WTC11 (cell line): ENCODE measurements at places on chromosomes 5 and 9.

GRCh38 chr5:6749026-6749716, 35.9 kb downstream of the TENT4A start:
- DNase-seq, result no peak
- no peak overlapping the region for H3K4me3 ChIP-seq
- peaks cover 72% of the 10 kb centered on the region for H3K36me3 ChIP-seq
- peaks cover 25% of the 10 kb centered on the region for H3K4me1 ChIP-seq
- peak overlapping the region; percentile 52; the same call in 1 of the 2 replicates for H3K27ac ChIP-seq

DNA sequence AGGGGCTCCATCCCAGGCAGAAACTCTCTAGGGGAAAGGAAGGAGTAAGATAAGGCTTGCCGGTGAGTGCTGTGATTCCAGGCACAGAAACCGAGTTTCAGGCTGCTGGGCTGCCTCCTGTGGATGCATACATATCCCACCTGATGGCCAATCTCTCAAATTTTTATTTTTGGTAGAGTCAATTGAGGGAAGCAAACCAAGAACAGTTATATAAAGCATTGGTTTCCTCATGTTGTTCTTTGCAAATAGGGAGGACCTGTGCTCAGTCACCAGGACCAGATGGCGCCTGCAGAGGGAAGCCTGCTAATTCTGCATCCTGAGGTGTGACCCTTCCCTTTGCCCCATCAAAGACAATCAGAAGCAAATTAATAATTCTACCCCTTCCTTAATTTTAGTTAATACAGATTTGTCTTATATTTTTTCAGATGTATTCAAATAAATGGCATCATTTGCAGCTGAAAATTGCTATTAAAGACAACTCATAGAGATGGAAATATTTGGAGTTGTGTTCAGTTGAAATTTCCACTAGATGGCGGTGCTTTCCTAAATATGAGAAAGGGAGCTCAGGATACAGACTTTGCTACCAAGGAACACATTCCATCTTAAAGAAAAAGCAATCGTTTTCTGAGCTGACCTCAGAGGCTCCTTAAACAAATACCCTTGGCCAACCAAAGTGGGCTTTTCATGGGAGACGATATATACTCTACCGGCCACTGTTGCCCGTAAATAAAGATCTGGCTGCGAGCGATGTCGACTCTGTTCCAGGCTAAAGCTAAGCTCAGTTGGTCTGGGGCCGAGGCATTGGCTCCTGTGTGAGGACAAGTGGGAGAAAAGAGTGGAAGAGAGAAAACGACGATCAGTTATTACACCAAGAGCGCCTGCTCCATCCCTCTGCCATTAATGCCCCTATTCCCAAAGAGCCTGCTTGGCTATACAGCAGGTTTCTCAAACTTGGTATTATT, 225.7 kb upstream of the KLF9 start:
- H3K36me3 ChIP-seq, result no peaks in the 10 kb centered on the region
- no peak for DNase-seq
- H3K4me1 ChIP-seq, result peaks cover 22% of the 10 kb centered on the region
- no peak overlapping the region for H3K27ac ChIP-seq

DNA sequence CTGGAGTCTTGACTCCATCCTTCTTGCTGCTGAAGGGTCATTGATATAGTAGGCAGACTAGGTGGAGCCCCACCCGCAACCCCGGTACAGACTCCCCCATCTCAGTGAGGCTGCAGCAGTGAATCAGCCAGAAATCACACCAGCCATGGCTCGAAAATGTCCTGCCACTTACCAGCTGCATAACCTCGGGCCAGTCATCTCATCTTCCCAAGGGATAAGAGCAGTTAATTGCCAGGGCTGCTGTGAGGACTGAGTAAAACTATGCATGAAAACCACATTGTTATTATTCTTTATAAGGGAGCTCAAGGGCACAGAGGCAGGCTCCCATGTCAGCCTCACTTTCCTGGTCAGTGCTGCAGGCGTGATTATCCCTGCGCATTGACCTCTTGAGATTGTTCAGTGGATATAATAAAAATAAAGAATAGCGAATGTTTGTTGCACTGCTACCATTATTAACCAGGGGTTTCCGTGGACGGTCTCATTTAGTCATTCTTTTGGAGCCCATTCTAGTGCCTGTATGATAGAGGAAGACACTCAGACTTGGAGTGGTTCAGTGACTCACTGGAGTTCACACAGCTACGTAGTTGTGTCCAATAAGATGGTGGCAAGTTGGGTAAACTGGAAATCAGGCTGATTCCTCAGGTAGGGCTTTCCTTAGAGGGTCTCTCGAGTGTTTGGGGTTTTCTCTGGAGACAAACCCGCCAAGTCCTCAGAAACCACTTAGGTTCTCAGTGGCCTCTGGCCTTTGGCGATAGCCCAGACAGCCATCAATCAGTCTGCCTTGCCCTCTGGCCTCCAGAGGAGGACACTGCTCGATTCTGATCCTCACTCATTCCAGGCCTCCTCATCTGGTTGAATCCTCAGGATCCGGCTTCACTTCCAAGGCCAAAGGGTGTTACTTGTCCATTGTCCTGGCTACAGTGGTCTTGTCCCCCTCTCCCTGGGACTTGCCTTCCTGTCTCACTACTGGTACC, 39.9 kb downstream of the COL15A1 start:
- H3K27ac ChIP-seq, result no peak overlapping the region
- no peaks in the 10 kb centered on the region for H3K36me3 ChIP-seq
- H3K4me3 ChIP-seq, result no peak overlapping the region
- H3K27me3 ChIP-seq, result peaks cover 3% of the 10 kb centered on the region; the same call in 1 of the 2 replicates
- peaks cover 6% of the 10 kb centered on the region for H3K4me1 ChIP-seq

DNA sequence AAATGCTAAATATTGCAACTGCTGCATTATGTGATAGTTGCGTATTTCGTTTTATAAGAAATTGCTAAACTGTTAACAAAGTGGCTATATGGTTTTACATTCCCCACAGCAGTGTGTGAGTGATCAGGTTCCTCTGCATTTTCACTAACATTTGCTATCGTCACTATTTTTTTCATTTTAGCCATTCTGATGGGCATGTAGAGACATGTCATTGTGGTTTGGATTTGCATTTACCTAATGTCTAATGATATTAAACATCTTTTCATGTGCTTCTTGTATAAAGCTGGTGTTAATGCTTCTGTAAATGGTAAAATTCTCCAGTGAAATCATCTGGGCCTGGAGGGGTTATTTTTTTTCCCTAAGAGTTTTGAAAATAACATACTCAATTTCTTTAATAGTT, 61.6 kb downstream of the ERCC6L2 start:
- H3K4me1 ChIP-seq, result peaks cover 18% of the 10 kb centered on the region
- no peak for DNase-seq
- H3K27me3 ChIP-seq, result no peaks in the 10 kb centered on the region
- peak overlapping the region; percentile 69 for H3K27ac ChIP-seq

DNA sequence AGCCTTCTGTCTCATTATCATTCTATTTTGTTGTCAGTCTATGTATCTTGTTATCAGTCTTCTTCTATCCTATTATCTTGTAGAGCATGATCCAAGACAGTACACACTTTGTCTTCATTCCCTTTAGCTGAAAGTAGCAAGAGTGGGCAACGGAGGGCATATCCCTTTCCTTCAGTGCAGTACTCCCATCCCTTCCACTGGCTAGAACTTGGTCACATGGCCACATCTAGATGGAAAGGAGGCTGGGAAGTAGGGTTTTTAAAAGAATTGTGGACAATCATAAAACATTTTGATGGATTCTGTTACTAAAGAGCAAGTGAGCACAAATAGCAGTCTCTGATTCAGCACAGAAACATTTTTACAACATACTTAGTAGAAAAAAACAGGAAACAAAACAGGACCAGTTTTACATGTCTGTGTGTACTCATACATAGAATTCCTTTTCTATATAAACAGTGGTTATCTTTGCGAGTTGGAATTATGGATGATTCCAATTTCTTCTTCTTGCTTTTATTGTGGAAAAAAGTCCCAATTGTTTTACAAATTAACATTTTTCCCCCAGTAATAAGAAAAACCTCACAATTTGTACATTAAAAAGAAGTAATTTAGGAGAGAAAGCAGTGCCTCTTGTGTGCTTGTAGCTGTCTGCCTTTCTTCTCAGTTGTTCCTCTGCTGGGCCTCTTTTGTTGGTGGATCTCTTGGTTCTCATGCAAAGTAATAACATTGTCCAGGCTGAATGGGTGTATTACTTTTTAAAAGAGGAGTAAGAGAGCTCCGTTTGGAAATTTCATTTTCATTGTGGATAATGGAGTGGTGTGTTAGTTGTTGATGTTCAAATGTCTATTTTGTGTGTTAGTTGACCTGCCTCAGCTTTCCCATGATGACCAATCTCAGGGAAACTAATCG, 410.9 kb upstream of the TRPC7 start:
- DNase-seq, result no peak
- no peak overlapping the region; the same call in 1 of the 2 replicates for H3K4me3 ChIP-seq
- peaks cover 28% of the 10 kb centered on the region for H3K4me1 ChIP-seq
- H3K27ac ChIP-seq, result peak overlapping the region; percentile 54; the same call in 1 of the 2 replicates
- peaks cover 2% of the 10 kb centered on the region; the same call in 1 of the 2 replicates for H3K27me3 ChIP-seq
- peaks cover 11% of the 10 kb centered on the region for H3K36me3 ChIP-seq

DNA sequence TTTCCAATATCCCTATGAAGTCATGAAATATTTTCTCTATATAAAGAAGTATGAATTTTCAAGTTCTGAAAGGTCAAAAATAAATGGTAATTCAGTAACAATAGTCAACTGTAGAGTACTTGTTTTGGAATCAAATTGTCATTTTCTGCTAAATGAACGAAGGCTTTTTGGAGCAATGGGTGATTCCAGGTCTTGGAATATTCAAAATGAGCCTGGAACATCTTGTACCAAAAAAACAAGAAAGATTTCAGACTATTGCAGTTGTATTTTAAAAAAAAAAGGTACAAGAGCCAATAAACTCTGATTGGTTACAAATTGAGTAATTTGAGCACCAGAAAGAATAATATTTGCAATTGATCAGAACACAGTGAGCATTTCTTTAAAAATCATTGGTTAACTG, 730.1 kb downstream of the DTWD2 start:
- H3K27me3 ChIP-seq, result no peaks in the 10 kb centered on the region
- no peaks in the 10 kb centered on the region for H3K4me1 ChIP-seq
- no peak for DNase-seq
- no peak overlapping the region for H3K27ac ChIP-seq
- no peak overlapping the region for H3K4me3 ChIP-seq
